Esophagus muscularis mucosa (tissue), 4 donors: ENCODE measurements at places on chromosomes 6 and 20. TPM values are rescaled to one million over a fixed set of nuclear protein-coding genes. Genes with fewer than 3 reads are reported as not detected.

DNA sequence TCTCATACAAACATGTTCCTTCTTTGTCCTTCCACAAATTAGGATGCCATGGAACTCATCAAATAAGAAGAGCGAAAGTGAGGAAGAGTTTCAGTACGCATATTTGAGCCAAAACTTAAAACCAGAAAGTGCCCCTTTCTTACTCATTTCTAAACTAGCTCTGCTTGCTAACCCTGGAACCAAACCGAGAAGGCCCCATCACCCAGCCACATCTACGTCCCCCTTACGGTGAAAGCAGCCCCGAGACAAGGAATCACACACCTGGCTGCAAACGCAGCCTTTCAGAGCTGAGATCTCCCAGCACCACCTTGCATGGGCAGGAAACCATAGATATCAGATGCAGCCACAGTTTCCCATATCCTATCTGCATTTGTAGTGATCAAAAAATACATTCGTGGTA lies 28.5 kb downstream of the TRERF1 start:
- no peaks in the 10 kb centered on the region for H3K27me3 ChIP-seq
- peaks cover 5% of the 10 kb centered on the region for H3K4me1 ChIP-seq
- H3K27ac ChIP-seq, result no peak overlapping the region
- no peak overlapping the region for H3K4me3 ChIP-seq
- no peaks in the 10 kb centered on the region for H3K36me3 ChIP-seq

GRCh38 chr6:36594816-36595643 lies 868 bp downstream of the SRSF3 start:
- DNase-seq, result no peak
- peaks cover 35% of the 10 kb centered on the region for H3K36me3 ChIP-seq
- peaks cover 43% of the 10 kb centered on the region for H3K4me1 ChIP-seq
- peak overlapping the region; percentile 79 for H3K4me3 ChIP-seq
- peak overlapping the region; percentile 97 for H3K27ac ChIP-seq

DNA sequence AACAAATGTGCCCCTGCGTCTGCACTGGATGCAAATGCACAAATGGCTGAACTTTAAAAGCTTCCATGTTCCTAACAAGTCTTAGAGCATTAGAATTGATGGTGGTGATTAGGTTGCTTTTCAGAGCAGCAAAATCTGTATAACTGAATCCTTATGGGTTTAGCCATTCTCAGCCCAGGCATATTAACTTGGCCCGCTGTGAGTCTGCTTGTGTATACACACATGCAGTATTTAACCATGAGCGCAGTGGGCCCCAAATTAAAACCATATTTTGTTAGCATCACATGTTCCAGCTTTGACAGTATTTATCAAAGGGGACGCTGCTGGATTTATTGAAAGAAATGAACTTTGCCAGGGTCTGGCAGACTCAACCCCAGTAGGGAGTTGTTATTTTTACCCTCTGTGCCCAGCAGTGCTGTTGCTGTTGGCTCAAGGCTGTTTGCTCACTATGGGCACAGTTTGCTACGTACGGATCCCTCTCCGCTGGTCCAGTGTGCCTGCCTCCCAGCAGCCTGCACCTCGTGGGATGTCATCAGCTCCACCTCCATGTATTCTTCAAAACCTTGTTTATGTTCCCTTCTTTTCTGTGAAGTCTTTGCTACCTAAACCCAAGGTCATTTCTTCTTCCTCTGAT lies 144.7 kb downstream of the QRSL1 start:
- no peaks in the 10 kb centered on the region for H3K36me3 ChIP-seq
- DNase-seq, result no peak
- no peak overlapping the region for H3K4me3 ChIP-seq

Gene CD93
- total RNA-seq, result 24.5 TPM

Gene CTAGE9
- total RNA-seq, result not detected

DNA sequence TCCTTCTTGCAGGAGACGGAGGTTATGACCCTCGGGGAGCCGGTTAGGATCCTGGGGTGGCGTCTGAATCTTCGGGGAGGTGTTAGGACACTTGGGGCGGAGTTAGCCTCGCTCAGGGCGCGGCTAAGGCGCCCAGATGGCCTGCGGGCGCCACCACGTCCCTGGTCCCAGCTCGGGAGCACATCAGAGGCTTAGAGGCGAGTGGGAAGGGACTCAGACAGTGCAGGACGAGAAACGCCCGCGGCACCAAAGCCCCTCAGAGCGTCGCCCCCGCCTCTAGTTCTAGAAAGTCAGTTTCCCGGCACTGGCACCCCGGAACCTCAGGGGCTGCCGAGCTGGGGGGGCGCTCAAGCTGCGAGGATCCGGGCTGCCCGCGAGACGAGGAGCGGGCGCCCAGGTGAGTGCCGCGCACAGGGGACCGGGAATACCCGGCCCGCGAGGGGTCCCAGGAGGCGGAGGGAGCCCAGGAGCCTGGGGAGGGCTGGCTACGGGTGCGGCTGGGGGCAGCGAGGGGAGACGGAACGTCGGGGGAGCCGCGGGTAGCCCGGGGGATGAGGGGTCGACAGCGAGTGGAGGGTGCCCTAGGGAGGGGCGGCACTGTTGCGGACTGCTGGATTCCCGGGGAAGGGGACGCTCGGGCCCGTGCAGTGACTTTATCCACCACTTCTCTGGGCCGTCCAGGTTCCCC lies at the start of gene HCK:
HCK (plus strand) TSS at position 153 of the 688 bp plus-strand sequence.
- H3K27ac ChIP-seq, result peak within 1 kb of the TSS; percentile 70
- peaks cover 92% of the 10 kb centered on the region for H3K27me3 ChIP-seq
- H3K4me3 ChIP-seq, result peak within 1 kb of the TSS; percentile 53
- H3K36me3 ChIP-seq, result no peaks in the 10 kb centered on the region
- no peak for DNase-seq

GRCh38 chr6:18280084-18280483 lies 15.8 kb upstream of the DEK start:
- no peak overlapping the region for H3K4me3 ChIP-seq
- DNase-seq, result no peak
- H3K27me3 ChIP-seq, result peaks cover 23% of the 10 kb centered on the region

GRCh38 chr6:92989656-92990055 lies 429.7 kb downstream of the EPHA7 start:
- H3K4me1 ChIP-seq, result no peaks in the 10 kb centered on the region
- H3K27me3 ChIP-seq, result no peaks in the 10 kb centered on the region
- no peak overlapping the region for H3K27ac ChIP-seq
- no peak overlapping the region for H3K4me3 ChIP-seq

GRCh38 chr6:20202699-20203302 lies 9.5 kb downstream of the MBOAT1 start:
- H3K4me1 ChIP-seq, result peaks cover 73% of the 10 kb centered on the region
- H3K36me3 ChIP-seq, result no peaks in the 10 kb centered on the region
- no peak overlapping the region for H3K4me3 ChIP-seq
- DNase-seq, result no peak
- H3K27me3 ChIP-seq, result no peaks in the 10 kb centered on the region
- H3K27ac ChIP-seq, result peak overlapping the region; percentile 21
